ENCODE measurements at places on chromosomes 11 and 22.

DNA sequence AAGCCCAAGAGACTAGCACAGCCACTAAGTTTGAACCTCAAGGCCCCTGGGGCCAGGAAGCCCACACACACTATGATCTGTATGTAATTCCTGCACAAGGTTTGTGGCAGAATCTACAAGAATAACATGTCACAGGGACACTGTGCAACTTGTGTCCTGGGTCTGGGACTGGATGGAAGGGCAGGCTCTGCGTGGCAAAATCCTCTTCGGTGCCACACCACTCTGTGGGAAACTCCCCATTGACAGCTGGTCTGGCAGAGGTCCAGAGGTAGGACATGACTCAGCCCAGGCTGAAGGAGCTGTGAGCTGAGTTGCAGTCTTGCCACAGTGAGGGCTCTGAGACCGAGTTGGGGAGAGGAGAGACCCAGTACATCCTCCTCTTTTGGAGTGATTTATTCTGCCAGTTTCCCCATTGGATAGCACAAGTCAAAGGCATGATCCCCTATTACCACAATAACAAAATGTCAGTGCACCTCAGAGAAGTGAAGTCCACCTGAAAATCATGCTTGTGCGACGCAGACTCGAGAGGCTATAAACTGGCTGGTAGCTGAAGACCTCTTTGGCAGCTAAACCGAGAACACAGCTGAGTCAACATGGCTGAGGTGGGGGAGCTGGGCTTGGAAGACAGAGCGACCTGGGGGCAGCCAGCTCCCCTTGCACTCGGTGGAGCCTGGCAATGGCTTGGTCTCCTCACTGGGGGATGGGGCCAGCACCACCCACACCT is 23.3 kb upstream of the SERPIND1 start:
- peak; percentile 68 for DNase-seq

- DNase-seq = no peak
Observed at GRCh38 chr11:7219491-7219890, 32.2 kb upstream of the SYT9 start.

DNA sequence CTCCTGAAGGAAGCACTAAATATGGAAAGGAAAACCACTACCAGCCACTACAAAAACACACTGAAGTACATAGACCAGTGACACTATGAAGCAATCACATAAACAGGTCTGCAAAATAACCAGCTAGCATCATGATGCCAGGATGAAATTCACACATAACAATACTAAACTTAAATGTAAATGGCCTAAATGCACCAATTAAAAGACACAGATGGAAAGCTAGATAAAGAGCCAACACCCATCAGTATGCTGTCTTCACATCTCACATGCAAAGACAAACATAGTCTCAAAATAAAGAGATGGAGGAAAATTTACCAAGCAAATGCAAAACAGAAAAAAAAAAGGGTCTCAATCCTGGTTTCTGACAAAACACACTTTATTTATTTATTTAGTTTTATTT is 171.7 kb downstream of the TTC28 start:
- DNase-seq = no peak

GRCh38 chr11:120424185-120424969 is 87.2 kb upstream of the GRIK4 start:
- no peak for DNase-seq

GRCh38 chr22:39942439-39943230 is 17.6 kb upstream of the TMA7B start:
- no peak for DNase-seq

- no peak for DNase-seq
Observed at GRCh38 chr11:95788921-95789505, 569 bp downstream of the FAM76B start.

- no peak for DNase-seq
Observed at GRCh38 chr22:31343235-31344191, 2.6 kb downstream of the PATZ1 start.

DNA sequence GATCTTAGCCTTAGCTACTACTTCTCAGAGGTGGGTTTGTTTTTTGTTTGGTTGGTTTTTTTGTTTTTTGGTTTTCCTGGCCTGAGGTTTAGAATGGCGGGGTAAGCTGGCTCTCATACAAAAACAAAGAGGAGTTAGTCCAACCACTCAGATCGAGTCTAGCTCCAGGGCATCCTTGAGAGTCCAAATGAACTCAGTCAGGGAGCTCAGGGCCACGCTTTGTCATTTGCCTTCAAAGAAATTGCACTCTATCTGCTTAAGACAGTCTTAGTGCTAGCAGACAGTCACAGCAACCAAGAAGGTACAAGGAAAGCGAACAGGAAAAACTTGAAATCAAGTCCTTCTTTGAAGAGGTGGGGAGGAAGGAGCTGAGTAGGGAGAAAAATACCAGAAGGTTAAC is 11.1 kb downstream of the C11orf42 start:
- no peak for DNase-seq

GRCh38 chr22:25406510-25407210 is 157.8 kb upstream of the GRK3 start:
- DNase-seq = peak; percentile 36

DNA sequence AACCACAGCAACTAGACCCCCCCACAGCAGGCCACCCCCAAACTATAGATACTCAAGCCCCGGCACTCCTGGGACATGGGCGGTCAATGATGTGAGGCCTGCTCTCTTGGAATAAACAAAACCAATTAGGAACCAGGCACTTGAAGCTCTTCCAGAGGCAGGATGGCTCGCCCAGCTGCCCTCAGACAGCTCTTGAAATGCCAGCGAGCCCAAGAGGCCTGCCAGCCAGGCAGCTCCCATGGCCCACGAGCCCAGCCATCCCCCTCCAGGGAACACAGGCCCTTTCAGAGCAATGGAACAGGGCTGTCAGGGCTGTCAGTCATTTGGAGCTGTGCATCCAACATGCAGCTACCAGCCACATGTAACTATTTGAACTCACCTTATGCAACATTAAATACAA is 34.0 kb upstream of the TFIP11 start:
- DNase-seq = no peak
